ENCODE measurements at places on chromosomes 1 and 21.

DNA sequence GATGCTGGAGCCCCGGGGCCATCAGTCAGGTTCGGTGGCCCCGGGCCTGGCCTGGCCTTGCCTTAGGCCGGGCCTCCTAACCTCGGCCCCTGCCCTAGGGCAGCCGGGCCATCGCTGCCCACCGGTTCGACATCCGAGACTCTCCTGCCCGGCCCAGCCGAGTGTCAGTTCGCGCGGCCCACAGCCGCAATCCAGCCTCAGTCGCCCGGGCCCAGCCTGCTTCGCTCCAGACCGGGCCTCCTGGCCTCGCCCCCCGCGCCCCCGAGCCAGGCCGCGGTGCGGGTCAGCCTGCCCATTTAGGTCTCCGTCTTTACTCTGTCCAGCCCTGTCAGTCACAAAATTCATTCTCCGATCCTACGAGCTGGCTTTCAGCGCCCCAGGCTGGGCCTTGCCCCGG lies 777 bp downstream of the LRRC41 start:
- peak; percentile 29 for DNase-seq

GRCh38 chr1:42348498-42348897 lies 13.5 kb upstream of the FOXJ3 start:
- DNase-seq, result no peak

DNA sequence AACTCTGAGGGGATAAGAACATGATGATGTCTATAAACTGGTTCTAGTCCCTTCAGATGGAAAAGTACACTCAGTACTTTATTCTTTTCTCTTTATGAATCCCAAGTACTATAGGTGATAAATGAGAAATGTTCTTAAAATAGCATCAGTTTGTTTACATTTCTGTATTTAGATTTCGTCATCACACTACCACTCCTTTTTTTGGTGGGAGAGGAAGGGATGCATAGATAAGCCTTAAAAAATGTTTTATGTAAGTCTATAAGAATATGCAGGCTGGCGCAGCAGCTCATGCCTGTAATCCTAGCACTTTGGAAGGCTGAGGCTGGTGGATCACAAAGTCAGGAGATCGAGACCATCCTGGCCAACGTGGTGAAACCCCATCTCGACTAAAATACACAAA lies 144.8 kb downstream of the USP25 start:
- no peak for DNase-seq

- DNase-seq, result no peak
Measured at GRCh38 chr1:171819946-171820345, 21.4 kb upstream of the DNM3 start.

- no peak for DNase-seq
Measured at GRCh38 chr1:207644166-207644851, 624 bp upstream of the CR1L start.

- DNase-seq, result no peak
Measured at GRCh38 chr1:1098681-1099421, 17.0 kb downstream of the C1orf159 start.

GRCh38 chr1:169300854-169301253 lies 66.7 kb downstream of the NME7 start:
- no peak for DNase-seq

GRCh38 chr1:178501705-178502329 lies 5.1 kb upstream of the CLEC20A start:
- peak; percentile 59 for DNase-seq

- DNase-seq, result peak; percentile 10
Measured at GRCh38 chr1:230632273-230632873, 9.9 kb upstream of the COG2 start.

- DNase-seq, result no peak
Measured at GRCh38 chr1:10615332-10615731, 140.6 kb downstream of the PEX14 start.

- no peak for DNase-seq
Measured at GRCh38 chr1:70033266-70033873, 172.0 kb downstream of the LRRC40 start.

DNA sequence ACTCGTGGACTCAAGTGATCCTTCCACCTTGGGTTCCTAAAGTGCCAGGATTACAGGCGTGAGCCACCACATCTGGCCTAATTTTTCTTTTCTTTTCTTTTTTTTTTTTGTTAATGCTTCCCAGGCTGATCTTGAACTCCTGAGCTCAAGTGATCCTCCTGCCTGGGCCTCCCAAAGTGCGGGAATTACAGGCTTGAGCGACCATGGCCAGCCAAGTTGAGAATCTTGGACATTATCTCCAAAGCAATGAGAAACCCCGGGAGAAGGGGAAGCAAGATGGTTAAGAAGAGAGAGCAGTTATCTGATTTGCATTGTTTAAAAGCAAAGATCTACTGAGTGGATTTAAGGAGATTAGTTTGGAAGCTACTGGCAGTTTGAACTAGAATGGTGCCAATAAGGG lies 9.1 kb downstream of the HIPK1 start:
- DNase-seq, result no peak

GRCh38 chr1:50084389-50084788 lies 24.3 kb upstream of the ELAVL4 start:
- no peak for DNase-seq

DNA sequence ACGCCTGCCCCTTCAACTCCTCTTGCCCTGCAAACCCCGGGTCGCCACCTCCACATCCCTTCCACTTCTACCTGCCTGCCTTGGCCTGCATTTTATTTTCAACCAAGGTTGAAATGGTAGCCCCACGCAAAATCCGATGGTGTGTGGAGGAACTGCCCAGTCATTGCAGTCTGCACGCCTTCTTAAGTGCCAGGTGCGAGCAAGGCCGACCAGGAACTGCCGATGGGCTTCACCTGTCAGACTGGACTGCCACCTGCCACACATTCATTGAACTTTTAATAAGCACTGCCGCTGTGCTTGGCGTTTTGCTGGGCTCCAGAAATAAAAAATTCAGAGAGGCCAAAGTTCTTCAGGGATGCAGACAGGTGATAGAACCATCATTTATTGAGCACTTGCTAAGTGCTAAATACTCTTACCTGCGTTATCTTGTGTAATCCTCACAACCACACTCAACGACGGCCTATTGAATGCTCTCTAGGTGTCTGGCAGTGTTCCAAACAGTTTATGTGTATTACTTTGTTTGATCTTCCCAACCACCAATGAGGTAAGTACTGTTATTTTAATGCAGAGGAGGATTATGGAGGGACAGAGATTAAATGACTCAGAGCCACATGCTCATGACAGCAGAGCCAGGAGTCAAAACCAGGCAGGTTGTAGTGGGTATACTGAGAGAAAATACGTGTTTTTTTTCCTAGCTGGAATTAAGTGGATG lies 36.2 kb downstream of the CACHD1 start:
- no peak for DNase-seq

- DNase-seq, result no peak
Measured at GRCh38 chr1:4394366-4394765, 260.0 kb upstream of the AJAP1 start.

DNA sequence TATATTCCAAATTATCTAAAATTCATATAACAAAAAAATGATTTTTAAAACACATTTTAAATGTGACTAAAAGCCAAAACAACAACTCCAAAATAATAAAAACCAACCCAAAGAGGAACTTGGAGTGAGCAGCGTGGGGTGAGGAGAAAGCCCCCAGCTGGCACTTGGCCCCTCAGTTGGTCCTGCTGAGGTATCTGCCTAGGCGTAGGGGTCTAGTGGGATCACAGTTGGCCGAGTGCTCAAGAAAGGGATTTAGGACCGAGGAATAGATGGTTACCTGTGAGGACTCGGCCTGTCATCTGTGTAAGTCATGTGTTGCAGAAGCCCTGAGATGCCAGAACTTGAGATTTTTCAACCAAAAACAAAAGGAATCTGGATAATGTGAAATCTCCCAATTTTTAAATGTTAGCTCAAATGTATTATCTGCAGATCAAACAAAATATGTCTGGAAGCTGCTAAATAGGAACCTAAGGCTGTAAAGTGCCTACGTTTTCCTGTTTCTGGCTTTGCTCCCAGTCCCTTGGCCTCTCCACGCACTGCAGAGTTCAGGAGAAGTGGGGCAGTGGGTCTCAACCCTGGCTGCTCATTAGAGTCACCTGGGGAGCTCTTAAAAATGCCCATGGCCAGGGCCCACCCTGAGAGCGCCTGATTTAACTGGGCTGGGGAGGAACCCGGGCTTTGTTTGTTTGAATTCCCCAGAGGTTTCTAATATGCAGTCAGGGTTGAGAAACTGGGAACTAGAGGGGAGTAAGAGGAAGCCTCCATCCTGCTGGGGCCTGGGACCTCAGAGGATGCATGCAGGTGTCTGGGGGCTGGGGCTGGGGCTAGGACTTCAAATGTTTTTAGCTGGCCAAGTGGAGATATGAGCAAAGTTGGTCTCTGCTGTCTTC lies 38.5 kb upstream of the LDLRAP1 start:
- DNase-seq, result no peak

DNA sequence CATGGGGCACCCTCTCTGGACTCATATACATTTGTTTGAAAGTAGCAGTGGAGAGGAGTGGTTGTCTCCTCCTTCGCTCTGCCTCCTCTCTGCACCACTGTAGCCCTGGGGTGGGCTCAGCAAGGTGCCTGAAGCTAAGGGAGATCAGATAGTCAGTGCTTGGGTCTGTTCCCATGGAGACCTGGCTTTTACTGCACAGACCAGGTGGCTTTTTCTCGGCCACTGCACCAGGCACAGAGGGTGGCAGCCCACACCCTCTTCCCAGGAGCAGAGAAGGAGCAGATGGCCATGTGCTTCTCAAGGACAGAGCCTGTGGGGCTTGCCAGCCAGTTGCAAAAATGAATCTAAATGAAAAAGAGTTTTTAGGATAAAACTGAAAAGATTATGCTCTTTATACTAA lies 123.4 kb upstream of the KCNK1 start:
- no peak for DNase-seq

DNA sequence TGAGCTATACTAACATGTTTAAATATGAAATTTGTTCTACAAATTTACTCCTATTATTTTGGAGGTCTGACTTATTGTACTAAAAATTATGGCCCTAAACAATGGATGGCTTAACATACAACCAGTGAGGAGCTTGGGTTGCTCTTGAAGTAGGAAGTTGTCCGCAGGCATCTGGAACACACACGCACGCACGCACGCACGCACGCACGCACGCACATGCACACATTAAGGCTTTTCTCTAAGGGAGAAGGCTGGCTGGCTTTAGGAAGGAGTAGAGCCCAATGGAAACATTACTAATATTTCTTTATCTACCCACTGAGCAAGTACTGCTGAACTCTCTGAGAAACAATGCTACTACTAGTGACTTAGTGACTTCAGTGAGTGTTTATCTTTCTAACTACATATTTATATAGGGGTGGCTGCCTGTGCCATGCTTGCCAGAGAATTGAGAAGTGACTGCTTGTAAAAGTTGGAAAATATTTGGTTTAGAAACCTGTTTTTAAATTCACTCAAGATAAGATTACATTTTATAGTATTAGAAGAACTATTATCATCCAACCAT lies 16.2 kb upstream of the ARHGAP29 start:
- no peak for DNase-seq

DNA sequence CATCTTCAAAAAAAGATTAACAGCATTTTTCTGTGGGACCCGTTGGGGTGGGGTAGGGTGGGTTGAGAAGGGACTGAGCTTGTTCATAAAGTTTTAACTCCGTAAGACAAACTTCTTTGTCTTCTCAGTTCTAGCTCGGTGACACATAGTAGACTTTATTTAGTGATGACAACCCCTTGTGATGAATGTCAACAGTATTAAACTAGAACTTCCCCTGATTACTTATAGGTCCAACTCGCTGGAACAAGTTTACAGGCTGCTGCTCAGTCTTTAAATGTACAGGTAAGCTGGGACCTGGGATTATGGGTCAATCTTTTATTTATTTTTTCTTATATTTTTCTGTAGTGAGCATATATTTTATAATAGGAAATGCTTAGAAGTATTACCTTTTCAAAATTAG lies 148.4 kb downstream of the CD247 start:
- DNase-seq, result no peak

DNA sequence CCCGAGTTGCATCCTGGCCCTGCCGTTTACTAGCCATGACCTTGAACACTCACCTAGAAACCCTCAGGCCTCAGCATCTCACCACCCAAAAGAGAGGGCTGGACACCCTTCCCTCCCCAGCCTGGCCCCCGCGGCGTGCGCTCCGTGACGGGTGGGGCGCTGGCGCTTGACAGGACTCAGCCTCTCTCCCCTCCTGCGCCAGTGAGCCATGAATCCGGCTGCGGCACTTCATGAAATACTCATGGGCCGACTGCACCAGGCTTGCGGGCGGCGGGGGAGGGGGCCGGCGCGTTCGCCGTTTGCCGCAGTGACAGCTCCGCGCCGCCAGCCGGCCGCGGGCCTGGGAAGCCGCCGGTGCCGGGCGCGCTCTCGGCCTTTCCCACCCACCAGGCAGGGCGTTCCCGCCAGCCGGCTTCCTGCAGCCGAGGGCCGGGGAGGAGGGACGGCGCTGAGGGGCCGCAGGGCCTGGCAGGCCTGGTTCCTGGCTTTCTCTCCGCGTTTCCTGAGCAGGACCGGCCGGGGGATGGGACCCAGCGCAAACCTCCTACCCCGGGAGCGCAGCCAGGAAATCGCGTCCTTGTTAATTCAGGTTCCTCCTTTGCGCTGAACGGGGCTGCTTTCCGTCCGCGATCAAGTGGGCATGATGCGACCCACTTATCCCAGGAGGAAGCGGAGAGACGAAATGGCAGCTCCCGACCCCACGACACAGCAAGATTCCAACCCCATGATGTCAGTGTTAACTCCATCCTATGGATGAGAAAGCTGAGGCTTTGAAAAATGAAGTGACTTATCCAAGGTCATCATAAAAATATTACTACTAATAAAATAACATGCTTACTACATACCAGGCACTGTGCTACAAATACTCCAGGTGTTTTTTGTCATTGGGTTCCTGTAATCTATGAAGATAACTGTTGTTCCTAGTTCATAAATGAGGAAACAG lies 9.1 kb upstream of the LUZP1 start:
- DNase-seq, result peak; percentile 47

GRCh38 chr1:87853576-87854351 lies 525.1 kb downstream of the LMO4 start:
- DNase-seq, result no peak

DNA sequence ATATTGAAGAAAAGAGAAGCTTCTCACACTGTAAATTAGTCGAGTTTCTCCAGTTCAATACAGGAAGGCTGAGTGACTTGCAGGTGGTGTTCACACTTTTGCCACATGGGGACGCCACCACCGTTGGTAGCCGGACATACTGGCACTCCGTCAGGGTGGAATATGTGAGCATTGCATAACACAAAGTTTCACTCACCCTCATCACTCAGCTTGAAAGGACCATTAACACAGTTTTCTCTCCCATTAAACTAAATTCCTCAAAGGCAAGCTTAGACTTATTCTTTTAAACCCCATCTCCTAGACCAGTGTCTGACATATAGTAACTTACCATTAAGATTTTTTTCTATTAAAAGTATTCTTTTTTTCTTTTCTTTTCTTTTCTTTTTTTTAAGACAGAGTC lies 105.3 kb upstream of the SERBP1 start:
- peak; percentile 41 for DNase-seq

Measured in activated CD4-positive, alpha-beta T cell treated with anti-CD3 and anti-CD28 coated beads, Interleukin-2, amount 10 ng/mL, durations not matched to agents 7 days and 5 days (primary cell).